ENCODE measurements at places on chromosomes 1 and 21.

DNA sequence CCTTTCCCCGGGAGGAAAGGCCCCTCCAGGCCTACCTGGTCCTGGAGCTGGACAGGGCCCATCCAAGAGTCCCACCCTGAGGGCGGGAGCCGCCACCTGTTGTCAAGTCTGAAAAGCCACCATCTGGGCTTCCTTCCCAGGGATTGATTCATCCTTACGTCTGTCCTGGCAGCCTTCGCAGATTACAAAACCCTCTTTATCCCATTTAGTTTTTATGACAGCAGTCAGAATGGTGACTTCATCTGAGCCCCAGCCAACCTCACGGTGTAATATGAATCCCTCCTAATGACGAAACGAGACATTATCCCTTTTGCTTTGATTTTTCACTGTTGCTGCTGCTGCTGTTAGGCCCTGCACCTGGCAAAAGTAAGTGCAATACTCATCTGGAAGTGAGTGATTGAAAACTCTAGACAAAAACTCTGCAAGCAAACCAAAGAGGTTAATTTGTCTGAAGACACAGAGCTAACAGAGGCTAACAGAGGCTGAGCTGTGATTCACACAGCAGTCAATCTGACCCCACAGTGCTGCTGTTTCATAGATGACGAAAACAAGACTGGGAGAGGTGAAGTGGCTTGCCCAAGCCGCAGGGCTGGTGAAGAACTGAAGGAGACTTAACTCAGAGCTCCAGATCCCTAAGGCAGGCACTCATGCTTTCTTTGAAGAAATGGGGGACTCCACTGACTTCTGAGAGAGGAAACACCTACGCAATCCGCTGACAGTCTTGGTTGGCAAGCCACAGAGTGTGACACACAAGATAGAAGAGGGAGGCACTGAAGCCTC, 30.0 kb upstream of the S100A7 start:
- no peak for DNase-seq

DNA sequence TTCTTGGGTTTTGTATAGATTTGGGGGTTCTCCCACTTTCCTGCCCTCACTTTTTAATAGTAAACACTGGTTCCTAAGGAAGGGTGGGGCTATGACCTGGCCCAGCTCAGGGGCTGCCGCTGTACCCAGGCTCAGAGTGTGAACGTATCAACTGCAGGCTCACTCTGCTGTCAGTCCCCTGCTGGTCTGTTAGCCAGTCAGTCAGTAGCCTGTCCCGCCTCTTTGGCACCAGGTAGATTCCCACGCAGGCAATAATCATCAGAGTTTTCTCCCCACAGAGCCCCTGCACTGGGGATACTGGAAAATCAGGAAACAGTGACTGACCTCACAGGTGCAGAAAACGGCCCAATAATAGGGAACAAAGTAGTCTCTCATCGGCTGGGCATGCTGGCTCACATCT, 15.0 kb upstream of the ALPL start:
- DNase-seq: no peak

- no peak for DNase-seq
Observed at GRCh38 chr1:35884934-35885333, 1.9 kb downstream of the AGO1 start.

- DNase-seq: no peak
Observed at GRCh38 chr1:37174341-37174740, 140.0 kb upstream of the GRIK3 start.

DNA sequence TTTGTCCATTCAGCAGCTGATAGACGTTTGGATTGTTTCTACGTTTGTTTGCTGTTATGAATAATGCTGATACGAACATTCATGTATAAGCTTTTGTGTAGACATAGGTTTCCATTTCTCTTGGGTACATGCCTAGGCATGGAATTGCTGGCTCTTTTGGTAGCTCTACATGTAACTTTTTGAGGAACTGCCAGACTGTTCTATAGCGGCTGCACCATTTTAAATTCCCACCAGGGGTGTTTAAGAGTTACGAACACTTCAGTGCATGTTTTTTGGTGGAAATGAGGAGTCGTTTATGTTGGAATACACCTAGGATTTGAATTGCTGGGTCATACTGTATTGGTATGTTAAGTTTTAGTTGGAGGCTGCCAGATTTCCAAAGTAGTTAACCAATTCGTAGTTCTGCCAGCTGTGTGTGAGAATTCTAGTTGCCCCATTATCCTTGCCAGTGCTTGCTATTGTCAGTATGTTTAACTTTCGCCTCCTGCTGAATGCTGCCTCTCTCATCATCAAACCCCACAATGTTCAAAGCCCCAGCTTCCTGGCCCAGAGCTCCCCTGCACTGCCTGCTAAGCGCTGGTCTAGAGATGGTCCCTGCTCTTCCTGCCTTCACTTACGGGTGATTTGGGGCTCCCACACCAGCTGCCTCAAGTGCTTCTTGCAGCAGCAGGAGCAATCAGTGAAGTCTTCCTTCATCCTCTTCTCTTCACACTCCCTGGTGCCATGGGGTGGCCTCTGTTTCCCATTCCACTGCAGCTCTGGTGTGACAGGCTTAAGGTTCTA, 81.0 kb downstream of the MAN1C1 start:
- DNase-seq: peak; percentile 12

DNA sequence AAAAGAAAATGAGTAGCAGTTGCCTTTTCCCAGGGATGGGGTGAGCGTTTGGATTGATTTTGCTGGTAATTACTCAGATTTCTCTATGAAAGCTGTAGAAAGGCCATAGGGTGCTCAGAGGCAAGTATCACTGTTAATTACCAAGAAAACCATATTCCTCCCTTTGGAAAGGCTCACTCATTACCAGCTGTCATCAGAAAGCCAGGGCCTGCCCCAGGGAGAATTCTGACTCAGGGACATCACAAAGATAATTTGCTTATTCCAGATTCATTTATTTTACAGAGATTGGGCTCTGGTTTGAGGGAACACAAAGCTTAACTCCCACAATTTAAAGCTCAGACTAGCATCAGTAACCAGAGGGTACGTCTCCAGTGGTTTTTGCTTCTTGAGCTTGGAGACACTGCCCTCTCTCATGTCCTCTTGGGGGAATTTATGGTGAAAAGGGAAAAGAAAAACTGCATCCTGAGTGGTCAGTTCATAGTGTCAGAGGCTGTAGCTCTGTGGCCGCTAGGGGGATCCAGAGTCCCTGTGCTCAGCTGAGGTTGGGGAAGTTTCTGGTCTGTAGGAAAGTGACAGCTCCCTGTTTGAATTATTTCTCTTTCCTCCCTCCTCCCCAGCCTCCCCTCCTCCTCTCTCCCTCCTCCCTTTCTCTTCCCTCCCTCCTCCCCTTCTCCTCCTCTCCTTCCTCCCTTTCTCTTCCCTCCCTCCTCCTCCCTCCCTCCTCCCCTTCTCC, 204.3 kb downstream of the KCNJ6 start:
- peak; percentile 2 for DNase-seq

DNA sequence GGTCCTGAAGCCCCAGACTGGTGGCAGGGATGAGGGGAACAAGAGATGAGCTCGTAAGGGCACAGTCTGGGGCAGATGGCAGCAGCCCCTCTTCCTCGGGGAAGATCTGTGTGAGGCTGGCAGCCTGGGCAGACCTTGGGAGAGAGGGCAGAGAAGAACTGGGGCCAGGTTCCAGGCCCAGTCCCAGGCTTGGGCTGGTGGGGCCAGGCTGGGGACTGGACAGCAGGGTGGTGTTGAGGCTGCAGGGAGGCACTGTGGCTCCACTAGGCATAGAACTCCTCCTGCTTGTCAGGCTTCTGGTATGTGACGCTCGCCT, 35.7 kb downstream of the SDC3 start:
- DNase-seq: no peak

GRCh38 chr1:24970926-24971875, 41.1 kb upstream of the RUNX3 start:
- no peak for DNase-seq

- no peak for DNase-seq
Observed at GRCh38 chr1:94305704-94306103, 68.3 kb upstream of the ARHGAP29 start.

DNA sequence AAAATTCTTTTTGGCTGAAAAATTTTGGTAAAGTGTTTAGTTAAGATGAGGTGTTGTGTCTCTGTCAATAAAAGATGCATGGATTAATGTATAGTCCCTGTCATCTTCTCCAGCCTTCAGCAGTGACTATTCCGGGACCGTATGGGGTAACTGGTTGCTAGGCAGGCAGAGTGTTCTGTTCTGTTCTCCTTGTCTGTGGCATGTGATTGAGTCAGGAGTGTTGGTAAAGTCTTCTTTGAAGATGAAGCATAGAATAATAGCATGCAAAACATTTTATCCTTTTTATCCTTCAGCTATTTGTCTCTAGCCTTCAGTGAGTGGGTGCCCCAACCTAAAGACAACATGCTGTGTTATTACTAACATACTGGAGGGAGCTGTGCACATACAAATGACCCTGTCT, 74.6 kb downstream of the RGL1 start:
- no peak for DNase-seq

DNA sequence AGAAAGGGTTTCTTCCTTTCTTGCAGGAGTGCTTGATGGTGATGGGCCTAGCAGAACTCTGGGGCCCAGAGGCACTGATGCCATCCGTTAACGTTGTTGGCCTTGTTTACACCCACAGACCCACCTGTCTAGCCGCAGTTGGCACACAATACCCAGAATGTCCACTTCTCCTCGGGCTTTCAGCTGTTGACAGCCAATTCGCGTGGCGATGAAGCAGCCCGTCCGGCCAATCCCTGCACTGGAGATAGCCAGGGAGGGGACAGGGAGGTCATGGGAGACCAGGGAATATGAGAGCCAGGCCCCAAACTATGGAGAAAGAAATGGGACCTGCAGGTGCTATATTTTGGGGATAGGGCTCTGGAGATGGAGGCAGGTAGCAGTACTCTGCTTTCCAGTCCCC, 5.7 kb upstream of the ARL8A start:
- no peak for DNase-seq

DNA sequence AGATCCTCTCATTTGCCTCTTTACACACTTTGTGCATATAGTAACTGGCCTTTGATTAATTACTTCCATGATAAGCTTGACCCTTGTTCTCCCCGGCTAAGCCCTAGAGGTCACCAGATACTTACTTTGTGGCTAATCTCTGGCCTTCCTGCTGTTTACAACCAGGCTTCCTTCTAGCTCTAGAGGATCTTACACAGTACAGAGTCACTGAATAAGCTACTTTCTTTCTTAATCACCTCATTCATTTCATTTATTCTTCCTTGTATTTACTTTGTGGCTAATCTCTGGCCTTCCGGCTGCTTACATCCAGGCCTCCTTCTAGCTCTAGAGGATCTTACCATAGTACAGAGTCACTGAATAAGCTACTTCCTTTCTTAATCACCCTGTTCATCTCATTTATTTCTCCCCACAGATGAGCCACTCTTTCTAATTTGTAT, 144.3 kb upstream of the C1orf21 start:
- DNase-seq: no peak

- no peak for DNase-seq
Observed at GRCh38 chr1:81672766-81673165, 128.0 kb upstream of the ADGRL2 start.

DNA sequence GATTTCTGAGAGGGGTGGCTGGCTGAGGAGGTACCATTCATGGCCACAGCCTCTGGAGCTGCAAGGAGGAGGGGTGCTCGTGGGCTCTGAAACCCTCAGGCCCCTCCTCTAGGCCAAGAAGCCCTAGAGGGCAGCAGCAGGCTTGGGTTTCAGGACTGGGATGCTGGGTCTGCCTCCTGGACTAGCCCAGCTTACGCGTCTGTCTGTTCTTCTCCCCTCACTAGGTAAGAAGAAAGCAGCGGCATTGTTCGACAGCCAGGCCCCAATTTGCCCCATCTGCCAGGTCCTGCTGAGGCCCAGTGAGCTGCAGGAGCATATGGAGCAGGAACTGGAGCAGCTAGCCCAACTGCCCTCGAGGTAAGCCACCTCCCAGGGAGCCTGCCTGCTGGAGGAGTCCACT, 60.3 kb downstream of the TMEM53 start:
- DNase-seq: no peak

DNA sequence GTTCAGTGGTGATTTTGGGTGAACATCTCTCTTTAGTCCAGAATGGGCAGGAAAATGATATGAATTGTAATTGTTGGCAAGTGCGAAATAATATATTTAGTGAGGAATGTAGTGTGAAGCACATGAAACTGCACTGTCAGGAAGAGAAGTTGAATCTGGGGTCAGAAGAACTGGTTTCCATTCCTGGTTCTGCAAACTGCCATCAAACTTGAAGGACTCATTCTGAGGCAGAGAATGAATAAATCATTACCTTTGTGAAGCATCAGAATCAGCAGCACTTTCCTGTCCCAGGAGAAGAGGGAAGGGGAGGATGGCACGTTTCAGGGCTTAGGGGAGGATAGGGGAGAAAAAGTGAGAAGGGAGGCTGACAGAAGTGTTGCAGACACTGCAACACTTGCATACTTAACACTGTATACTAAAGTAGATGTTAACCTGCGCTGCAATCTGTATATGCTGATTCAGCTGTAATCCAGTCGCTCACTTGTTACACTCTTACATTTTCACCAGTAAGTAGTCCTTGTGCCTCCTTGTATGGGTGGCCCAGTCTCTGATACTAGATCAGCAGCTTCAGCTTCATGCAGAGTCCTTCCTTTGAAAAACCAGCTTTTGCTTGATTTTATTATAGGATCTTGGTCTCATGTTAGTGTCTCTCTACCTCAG, 10.5 kb upstream of the RPTN start:
- DNase-seq: no peak

DNA sequence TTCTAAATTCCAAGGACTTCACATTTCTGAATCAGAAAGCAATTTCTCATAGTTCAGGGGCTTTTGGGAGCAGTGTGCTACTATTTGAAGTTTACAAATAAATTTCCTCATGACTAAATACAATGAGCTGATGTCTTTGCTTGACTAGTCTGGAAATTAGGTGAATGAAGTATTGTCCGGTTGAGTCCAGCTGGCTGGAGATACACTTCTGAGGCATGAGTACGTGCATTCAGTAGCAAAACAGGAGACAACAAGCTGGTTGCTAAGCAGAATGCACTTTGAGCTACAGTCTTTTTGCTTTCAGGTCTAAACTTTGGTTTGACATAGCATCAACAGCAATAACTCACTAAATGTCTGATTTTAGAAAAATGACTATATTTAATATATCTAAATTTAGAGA, 27.1 kb downstream of the ZNHIT6 start:
- DNase-seq: no peak

DNA sequence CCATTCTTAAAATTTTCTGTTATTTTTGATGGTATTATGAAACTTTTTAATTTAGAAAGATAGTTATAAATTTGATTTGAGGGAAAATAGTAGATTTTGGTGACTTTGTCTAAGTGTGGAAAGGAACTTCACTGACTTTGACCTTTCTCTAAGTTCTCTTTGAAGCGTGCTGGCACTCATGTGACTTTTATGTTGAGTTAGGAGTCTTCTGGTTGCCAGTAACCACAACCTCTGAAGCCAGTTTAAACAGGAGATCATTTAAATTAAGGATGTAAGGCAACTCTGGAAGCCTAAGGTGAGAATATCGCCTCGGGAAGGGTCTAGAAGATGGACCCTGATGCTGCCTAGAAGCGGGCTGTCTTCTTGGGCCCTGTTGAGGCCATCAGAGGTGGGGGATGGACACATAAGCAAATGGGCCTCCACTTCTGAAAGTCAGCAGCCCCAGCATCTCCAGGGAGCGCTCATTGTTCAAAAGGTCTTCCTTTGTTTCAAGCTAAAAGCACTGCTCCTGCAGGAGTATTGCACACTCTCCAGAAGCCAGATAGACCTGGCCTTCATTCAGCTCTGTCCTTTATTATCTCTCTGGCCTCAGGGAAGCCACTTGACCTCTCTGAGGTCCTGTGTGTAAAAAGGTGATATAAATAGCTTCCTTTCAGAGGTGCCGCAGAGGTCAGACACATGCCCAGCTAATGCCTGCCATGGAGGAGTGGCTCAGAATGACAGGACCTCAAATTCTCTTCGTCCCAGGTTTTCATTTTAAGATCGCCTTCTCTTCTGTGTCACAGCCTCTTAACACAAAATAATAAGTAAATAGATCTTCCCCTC, 5.1 kb upstream of the RCAN1 start:
- no peak for DNase-seq

- DNase-seq: no peak
Observed at GRCh38 chr1:70745199-70745598, 302.4 kb downstream of the PTGER3 start.

Data from activated T-cell treated with anti-CD3 and anti-CD28 coated beads for 1 hour (primary cell).